Amniotic stem cell (primary cell): ENCODE measurements at places on chromosomes 1 and 21.

- DNase-seq: no peak
These were observed 57.1 kb downstream of the TGFB2 start for GRCh38 chr1:218401998-218402785.

DNA sequence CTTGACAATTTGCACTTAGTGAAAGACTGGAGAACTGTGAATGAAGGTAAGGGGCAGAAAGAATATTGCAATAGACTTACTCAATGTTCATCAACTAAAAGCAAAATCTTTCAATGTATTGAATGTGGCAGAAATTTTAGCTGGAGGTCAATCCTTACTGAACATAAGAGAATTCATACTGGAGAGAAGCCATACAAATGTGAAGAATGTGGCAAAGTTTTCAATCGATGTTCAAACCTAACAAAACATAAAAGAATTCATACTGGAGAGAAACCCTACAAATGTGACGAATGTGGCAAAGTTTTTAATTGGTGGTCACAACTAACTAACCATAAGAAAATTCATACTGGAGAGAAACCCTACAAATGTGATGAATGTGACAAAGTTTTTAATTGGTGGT lies 80.7 kb downstream of the JMJD4 start:
- no peak for DNase-seq

DNA sequence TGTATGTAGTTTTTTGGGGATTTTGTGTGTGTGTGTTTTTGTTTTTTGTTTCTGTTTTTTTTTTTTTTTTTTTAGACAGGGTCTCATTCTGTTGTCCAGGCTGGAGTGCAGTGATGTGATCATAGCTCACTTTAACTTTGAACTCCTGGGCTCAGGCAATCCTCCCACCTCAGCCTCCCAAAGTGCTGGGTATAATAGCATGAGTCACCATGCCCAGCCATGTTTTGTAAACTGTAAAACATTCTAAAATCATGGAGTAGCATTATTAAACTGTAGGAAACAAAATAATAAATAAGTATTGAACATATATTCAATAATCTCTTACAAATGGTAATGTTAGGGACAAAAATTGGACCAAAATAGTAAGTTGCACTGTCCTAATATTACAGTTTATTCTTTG lies 124.0 kb downstream of the FAF1 start:
- no peak for DNase-seq

DNA sequence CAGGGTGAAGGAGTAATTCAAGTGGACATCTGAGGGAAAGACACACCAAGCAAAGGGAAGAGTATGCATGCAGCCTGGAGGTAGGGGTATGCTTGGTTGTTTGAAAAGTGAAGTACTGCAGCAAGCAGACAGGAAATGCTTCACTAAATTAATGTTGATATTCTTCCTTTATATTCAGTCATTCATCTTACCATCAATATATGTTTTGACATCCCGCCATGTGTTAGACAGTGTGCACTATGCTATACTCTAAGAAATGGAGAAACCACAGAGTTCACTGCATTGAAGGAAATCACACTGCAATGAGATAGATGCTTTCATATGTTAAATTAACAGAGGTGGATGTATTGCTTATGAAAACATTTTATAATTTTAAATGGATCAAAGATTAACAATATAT lies 82.9 kb downstream of the HSPA13 start:
- DNase-seq: no peak

- DNase-seq: no peak
These were observed 157.0 kb downstream of the RYR2 start for GRCh38 chr1:237199026-237199425.

DNA sequence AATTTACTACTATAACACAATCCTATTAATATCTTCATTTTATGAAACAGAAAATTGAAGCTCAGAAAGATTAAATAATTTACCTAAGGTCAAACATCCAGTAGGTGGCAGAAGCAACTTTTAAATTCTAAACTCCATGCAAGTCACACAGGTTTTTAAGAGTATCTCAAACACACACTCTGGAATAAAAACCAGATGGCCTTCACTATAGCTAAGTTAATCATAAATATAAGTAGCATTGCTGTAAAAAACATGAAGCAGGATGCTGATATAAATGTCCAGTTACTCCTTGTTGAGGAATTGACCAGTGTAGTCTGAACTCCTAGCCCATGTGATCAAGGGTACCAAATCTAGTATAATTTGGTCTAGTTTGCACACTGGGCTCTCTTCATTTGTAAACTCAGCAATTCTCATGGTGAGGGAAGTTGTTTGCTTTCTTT lies 9.4 kb upstream of the FMO3 start:
- DNase-seq: peak; percentile 24

DNA sequence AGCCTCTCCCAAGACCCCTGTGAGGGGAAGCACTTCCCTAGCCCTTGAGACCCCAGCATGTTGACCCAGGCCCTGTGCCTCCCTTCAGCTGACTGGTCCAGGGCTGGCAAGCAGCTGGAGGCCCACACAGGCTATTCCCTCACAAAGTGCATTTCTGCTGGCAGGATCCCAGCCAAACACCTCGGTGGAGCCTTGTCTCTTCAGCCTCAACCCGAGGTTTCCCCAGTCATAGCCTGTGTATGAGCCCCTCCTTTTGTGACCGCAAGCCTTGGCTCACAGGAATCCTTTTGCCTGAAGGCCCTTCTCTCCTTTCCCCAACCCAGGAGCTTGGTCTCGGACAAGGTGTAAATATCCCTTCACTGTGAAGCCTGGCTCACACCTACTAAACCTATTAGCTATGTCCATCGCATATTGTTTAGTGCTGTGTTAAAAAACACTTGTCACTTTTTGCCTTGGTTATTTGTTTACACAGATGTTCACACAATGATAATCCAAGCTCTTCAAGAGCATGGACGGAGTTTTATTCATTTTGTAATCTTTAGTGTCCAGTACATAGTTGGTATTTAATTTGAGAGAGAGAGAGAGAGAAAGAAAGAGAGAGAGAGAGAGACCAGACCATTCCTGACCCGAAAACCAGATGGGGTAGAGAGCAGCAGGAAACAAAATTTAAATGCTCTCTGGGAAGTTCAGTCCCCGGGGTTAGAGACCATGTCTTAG lies 8.5 kb upstream of the CD247 start:
- DNase-seq: no peak

GRCh38 chr21:45418301-45419071 lies 13.5 kb downstream of the COL18A1 start:
- no peak for DNase-seq

GRCh38 chr1:152459596-152460528 lies 45.8 kb upstream of the CRNN start:
- peak; percentile 11 for DNase-seq

DNA sequence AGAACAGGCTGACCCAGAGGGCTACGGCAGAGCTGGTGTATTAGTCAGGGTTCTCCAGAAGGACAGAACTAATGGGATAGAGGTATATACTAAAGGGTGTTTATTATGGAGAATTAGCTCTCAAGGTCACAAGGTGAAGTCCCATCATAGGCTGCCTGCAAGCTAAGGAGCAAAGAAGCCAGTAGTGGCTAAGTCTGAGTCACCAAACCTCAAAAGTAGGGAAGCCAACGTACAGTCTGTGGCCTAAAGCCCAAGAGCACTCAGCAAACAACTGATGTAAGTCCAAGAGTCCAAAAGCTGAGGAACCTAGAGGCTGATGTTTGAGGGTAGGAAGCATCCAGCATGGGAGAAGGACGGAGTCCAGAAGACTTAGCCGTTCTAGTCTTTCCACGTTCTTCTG lies 179.2 kb downstream of the BACH1 start:
- no peak for DNase-seq

DNA sequence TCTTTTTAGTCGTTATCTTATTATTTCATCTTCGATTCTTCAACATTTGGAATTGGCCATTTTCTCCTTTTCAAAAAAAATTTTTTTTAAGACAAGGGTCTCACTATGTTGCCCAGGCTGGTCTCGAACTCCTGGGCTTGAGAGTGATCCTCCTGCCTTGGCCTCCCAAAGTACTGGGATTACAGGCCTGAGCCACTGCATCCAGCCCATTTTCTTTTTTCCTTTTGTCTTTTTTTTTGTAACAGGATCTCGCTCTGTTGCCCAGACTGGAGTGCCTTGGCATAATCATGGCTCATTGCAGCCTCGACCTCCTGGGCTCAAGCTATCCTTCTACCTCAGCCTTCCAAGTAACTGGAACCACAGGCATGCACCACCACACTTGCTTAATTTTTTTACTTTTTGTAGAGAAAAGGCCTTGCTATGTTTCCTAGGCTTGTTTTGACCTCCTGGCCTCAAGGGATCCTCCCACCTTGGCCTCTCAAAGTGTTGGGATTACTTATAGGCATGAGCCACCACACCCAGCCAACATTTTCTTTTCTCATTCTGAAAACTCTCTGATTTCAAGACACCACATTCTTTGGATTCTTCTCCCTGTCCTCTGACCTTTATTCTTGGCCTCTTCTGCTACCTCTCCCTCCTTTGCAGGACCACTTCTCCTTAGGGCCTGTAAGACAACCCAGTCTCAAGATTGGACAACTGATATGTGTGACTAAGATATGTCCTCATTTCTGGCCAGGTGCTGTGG lies 6.0 kb upstream of the MAP1LC3C start:
- DNase-seq: no peak

GRCh38 chr1:31441073-31441472 lies 28.1 kb downstream of the SERINC2 start:
- DNase-seq: no peak

DNA sequence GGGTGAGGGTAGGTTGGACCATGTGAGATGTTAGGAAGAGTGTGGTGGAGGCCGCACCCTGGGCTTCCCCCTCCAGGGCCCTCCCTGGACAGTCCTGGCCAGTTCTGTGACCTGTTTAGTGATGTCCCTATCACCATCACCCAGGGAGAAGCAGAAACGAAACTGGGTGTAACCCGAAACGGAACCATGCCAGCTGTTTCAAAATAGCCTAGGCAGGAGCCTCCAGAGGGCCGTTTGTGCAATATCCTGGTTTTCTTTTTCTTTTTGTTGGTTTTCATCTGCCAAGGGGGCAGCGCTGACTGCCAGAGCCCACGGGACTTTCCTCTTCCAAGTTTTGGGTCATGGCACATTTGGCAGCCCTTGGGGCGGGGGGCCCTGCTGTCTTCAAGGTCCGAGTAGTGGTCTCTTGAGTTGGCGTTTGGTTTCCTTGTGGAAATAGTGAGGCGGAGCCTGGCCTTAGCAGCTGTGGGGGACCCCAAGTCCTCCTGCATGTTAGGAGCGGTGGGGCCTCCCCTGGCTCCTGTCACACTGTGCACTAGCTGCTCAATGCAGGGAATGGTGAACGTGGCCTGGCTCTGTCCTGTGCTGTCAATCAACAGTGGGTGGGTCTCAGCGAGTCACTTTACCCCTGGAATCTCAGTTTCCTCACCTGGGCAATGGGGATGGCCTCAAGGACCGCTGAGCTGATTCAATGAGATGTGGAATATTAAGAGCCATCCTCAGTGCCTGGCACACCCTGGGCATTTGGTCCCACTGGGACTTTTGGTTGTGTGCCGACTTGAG lies 90.7 kb downstream of the ARHGEF10L start:
- DNase-seq: no peak

GRCh38 chr21:45003331-45004058 lies 63.7 kb downstream of the SLX9 start:
- no peak for DNase-seq

DNA sequence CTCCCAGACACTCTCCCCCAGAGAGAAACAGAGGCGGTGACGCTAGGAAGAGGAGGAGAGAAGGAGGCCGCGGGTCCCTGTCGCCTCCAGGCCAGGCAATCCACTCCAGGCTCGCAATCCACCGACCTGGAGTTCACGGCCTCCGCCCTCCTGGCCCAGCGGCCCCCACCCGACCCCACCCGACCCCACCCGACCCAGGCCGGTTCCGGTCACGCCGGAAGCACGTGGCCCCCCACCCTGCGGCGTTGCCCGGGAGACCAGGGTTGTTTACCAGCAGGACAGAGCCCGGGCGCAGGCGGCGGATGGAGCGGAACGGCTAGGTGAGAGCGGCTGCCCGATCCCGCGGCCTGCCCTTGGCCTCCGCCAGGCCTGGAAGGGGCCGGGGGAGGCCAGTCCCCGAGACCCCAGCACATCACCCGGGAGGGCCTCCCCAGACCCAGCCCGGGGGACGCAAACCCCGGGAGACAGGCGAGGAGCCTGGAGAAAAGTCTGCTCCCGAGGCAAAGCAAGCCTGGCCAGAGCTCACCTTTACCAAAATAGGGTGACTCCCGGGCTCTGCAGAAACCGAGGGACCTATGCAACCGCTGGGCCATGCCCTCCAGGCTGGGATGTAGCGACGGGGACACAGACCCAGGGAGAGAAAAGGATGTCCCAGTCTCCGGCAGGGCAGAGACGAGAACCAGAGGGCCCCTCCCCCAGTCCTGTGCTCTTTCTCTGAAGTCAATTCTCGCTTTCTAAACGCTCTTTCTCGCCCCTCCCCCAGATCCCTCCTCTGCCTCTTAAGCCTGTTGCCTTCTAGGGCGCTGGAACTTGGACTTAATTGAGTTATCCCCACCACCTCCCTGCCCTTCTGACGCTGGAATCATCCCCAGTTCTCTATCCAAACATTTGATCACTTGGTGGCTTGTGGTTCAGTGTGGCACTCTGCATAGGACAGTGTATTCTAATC lies at the start of the genes PLA2G2C and UBXN10:
Gene PLA2G2C (minus strand): TSS at position 685 of the 949 bp plus-strand sequence. CDS start 9,155 bp downstream, outside the sequence.
Gene UBXN10 (plus strand): TSS at position 263 of the 949 bp plus-strand sequence. CDS start 4,466 bp downstream, outside the sequence.
- DNase-seq: no peak

GRCh38 chr21:41941941-41942340 lies 11.9 kb downstream of the C2CD2 start:
- DNase-seq: no peak
